Activated CD8-positive, alpha-beta memory T cell treated with anti-CD3 and anti-CD28 coated beads for 1 hour (primary cell): ENCODE measurements at places on chromosomes 7 and 10.

DNA sequence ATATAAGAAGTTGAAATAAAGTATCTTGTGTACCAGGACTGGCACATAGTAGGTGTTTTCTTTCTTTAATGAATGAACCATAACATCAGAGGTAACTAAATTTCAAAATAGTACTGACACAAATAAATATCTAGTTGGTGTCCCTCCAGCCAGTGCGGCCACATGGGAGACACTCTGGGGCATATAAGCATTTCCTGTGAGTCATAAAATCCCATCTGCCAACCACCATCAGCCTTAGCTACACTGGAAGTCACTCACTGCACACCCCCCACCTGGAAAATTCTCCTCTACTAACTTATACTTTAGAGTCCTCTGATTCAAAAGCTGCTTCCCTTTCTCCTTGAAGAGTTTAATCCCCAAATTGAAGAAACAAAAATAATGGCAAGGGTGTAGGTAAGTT lies 32.5 kb downstream of the DYDC1 start:
- DNase-seq = no peak

GRCh38 chr7:41874201-41874785 lies 171.4 kb upstream of the INHBA start:
- DNase-seq = no peak

- DNase-seq = no peak
These were observed 134.3 kb downstream of the GRK5 start for GRCh38 chr10:119341459-119342301.

- DNase-seq = no peak
These were observed 1.6 kb downstream of the TAC1 start for GRCh38 chr7:97733276-97734161.

DNA sequence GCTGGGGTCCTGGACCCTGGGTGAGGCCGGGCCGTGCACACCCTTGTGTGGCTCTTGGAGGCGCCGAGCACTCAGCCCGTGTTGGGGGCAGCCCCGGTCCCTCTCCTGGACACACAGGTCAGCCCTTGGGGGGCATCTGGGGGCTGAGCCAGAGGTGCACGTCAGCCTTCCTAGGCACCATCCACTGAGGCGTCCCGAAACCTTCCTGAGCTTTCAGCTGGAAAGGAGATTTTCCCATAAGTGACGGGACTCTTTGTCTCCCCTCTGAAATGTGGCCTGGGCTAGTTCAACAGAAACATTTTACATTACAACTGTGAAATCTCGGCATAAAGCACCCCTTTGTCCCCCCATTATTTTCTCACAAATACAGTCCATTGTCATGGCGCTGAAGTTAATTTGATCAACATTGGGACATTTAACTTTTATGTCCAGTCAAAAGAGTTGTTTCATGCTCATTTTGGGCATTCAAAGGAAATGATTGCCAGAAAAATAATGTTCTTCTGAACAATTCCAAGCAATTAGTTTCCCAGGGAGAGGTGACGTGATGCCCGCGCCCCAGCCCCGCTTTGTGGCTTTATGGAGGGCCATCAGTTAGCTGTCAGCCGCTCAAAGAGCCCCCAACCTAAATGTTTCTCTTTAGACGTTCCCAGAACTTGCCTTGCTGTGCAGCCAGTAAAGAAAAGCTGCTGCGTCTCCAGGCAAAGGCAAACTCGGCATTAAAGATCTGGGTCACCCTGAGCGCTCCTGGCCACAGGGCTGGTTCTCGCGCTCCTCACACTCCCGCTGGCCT lies 70.8 kb downstream of the NKX6-2 start:
- no peak for DNase-seq

DNA sequence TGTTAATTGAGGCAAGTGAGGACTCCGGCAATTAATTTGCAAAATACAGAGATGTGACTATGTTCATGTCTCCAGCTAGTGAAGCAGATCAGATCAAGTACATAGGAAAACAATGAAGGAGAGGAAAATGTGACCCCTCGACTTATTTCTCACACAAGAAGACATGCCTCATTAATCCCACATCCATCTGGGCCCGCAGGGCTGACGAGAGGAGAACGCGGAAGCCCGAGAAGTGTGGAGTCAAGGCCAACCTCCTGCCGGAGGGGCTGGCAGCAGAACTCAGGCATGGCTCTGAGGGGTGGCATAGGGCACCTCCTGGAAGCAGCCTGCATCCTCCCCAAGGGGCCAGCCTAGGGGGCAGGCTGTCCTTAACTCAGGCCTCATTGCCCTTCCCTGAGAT lies 54.4 kb downstream of the ZNF503 start:
- DNase-seq = no peak

- no peak for DNase-seq
These were observed 10.9 kb upstream of the TEX47 start for GRCh38 chr7:88806280-88807037.

GRCh38 chr7:95772771-95773581 lies 622 bp downstream of the DYNC1I1 start:
- DNase-seq = no peak

- DNase-seq = no peak
These were observed 14.5 kb downstream of the C7orf57 start for GRCh38 chr7:48049850-48050249.

DNA sequence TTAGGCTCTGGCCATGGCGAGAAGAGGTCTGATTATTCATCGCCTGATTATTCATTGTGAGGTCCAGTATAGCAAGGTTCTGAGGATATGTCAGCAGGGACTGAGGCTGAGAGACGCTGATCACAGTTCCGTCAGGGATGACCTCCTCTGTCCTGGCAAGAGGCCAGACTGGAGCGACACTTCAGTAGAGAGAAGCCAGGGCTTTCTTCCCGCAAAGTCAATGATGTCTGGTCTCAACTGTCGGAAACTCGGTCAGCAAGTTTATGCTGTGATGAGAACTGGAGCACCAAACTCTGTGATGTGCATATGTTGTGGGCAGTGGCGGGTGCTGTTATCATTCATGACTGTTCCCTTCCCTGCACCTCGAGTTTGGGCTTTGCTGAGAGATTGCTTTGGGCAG lies 29.0 kb upstream of the GNA12 start:
- DNase-seq = no peak

GRCh38 chr10:132826524-132827422 lies 40.8 kb upstream of the NKX6-2 start:
- DNase-seq = no peak

DNA sequence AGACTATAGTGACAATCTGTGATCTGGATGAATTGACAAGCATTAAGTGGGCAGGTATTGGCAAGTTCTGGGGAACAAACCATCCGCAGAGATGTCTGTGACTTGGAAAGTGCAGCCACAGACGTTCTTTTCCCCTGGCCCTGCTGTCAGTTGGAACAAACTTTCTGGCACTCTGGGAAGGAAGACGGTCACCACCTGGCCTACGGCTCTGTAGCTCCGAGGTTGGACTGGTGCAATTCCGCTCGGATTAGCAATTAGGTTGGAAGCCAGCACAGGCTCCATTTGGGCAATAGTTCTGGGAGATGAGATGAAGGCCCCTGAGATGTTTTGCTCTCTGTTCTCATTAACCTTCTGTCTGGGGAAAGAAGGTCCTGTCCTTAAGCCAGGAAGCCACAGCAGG lies 437.5 kb downstream of the CALN1 start:
- DNase-seq = no peak

- no peak for DNase-seq
These were observed 5.9 kb downstream of the MGMT start for GRCh38 chr10:129472696-129473555.

DNA sequence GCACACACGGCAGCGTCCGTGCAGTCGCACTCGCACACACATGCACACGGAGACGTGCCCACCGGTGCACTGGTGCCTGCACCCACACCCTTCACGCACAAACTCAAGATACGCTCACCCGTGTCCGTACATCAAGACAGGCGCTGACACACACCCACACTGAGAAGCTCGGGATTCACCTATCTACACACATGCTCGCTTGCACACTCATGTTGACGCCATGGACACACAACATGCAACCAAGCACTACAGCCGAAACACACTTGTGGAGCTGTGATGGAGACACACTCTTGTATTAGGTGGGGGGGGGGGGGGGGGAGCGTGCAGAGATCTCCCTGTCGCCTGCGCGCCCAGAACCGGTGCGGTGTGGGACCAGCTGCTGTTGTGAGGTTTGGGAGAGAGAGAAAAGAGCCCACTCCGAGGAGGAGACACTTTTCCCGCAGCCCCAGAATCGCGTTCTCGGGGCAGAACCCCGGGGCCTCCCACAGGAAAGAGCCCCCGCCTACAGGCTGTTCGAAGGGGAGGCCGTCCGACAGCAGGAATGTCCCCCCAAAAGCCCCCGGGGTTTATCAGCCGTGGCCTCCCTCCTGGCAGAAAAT lies 605 bp upstream of the NFKB2 start:
- no peak for DNase-seq

- DNase-seq = no peak
These were observed 136.6 kb downstream of the AHR start for GRCh38 chr7:17434841-17435692.

DNA sequence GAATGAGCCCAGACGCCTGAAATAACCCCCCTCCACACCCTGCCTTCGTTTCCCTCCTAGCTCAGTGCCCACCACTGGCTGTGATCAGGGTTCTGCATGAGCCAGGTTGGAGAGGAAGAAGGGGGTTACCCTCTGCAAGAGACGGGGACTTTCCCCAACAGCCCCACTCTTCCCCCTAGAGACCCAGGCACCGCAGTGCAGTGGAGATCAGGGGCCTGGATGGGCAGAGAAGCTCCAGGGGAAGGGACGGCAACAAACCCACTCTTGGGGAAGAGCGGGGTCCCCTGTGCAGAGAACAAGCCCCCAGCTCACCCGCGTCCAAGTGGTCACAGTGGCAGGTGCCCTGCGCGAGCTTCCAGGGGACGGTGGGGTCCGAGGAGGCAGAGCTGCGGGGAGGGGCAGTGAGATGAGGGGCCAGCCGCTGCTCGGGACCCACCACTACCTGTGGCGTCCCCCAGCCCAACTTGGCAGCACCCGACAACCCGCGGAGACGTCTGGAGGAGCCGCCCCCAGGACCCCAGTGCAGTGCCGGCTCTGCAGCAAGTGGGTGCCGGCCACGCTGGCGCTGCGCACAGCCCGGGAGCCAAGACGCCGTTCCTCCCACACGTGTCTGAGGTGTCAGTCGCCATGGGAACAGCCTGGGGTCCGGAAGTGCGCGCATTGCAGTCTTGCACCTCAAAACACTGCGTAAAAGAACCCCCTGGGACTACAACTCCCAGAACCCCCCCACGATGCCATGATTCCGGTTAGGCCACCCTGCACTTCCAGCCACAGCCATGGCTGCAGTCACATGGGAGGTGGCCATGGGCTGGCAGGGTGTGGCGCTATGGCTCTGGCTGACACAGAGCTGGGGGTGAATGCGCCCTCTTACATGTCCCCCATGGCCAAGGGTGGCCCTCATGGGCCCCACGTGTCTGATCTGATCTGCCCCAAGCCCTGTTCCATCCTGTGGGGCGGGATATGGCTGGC lies 45.8 kb upstream of the WIPI2 start:
- DNase-seq = peak; percentile 19

DNA sequence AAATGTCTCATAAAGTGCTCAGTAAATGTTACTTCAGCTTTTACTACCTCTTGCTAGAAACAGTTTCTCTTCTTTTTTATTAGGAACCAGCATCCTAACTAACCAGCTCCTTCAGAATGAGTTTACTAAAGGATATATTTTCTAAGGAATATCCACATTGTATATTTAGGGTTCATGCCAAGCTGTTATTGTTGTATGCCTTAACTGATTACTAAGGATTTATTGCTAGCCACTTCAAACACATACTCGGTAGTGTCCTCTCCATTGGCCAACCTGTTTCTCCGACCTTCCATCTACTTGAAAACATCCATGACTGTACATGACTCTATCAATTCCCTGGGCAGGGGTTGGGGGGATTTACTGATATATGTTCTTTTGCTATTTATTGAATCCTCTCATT lies 906.3 kb upstream of the SORCS1 start:
- no peak for DNase-seq

GRCh38 chr7:81299711-81300110 lies 380.9 kb upstream of the SEMA3C start:
- DNase-seq = no peak

DNA sequence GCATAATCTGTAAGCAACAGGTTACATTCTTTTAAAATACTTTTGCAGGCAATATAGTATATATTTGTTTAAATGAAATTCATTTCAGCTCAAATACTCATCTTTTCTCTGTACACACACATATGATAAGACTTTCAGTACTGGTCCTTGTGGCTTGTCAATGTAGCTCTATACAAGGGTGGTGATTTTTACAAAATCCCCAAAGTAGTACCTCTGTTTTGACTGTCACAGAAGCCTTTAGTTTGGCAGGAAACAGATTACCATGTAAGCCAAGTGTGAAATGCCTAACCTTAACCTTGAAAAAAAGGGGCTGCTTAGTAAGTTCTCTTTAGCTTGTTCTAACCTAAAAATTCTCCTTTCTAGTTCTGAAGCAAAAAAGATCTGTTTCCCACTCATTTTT lies 87.9 kb downstream of the KCND2 start:
- DNase-seq = no peak

GRCh38 chr7:30998180-30998579 lies 34.4 kb downstream of the GHRHR start:
- no peak for DNase-seq

DNA sequence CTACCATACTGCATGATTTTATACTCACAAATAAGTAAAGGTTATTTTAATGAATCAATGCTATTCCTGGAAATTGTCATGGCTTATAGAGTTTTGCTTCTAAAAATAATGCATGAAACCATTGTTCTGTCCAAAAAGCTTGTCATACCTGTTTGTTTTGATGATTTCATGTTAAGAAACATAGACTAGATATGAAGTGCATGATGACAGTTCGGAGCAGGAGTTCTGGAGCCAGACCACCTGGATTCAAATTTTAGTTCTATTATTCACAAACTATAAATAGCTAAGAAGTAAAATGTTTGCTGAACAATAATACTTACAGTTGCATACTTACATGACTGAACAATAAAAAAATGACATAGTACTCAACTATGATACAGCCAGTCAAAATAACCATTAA lies 107.0 kb upstream of the AKR1E2 start:
- no peak for DNase-seq

DNA sequence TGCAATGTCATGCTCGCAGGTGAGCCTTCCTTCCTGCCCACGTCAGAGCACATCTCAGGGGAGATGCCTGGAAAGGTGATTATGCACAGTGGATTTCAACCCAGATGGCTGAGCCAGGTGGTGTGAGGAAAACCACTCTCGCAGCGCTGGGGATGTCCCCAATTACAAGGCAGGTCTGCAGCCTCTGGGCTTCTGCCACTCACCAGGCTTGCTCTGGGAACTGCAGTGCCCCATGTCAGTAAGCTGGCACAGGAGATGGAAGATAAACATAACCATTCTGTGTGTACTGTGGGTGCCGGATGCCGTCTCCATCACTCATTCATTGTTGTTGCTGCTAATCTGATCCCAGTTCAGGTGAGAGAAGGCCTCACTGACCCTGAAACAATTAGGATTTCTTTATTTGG lies 222.9 kb upstream of the PITRM1 start:
- no peak for DNase-seq

- no peak for DNase-seq
These were observed 7.2 kb upstream of the SLIT1 start for GRCh38 chr10:97192952-97193435.

- no peak for DNase-seq
These were observed 23.2 kb downstream of the DPCD start for GRCh38 chr10:101611096-101611905.
